ENCODE measurements at places on chromosomes 1 and 21.

- H3K4me1 ChIP-seq: peaks cover 22% of the 10 kb centered on the region
- DNase-seq: no peak
- H3K27ac ChIP-seq: peak overlapping the region; percentile 61
Observed at GRCh38 chr1:182121787-182122186, 60.3 kb upstream of the ZNF648 start.

GRCh38 chr1:211612786-211613107 lies 33.8 kb upstream of the SLC30A1 start:
- peaks cover 15% of the 10 kb centered on the region for H3K4me1 ChIP-seq
- no peak overlapping the region for H3K4me3 ChIP-seq
- DNase-seq: no peak
- no peaks in the 10 kb centered on the region for H3K36me3 ChIP-seq

DNA sequence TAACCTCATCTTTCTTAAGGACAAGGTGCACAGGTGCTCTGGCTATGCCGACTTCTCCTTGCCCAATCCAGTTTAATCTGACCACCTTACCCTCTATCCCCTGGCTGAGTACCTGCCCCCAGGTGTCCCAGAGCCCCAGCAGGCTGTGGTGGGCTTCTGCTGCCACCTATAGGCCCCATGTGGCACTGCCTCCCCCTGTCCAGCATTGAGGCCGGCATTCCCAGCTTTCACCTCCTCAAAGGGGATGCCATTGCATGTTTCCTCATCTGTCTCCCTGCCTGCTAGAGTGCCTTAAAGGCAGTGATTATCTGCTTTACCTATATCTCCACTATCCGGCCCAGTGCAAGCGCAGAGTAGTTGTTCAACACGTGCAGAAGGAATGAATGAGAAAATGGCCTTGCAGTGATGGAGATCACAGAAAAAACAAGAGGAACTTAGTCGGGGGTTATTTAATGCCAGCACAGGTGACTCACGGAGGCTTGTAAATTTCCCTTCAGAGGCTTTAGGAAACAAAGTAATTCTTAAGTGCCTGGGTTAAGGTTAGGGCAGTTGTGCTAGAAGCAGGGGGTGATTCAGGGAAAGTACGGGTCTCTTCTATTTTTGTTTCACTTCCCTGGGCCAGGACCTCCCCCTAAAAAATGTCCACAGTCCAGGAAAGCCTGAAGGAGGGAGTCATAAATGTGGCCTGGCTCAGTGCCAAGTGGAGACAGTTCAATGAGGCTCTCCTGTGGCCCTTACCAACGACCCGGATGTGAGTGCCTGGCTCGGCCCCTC lies 131.8 kb upstream of the NGF start:
- H3K4me1 ChIP-seq: peaks cover 19% of the 10 kb centered on the region
- no peaks in the 10 kb centered on the region for H3K36me3 ChIP-seq
- no peak overlapping the region for H3K27ac ChIP-seq
- no peaks in the 10 kb centered on the region for H3K27me3 ChIP-seq

- H3K27me3 ChIP-seq: no peaks in the 10 kb centered on the region
- peaks cover 8% of the 10 kb centered on the region for H3K36me3 ChIP-seq
- no peak for DNase-seq
- peak overlapping the region; percentile 75 for H3K27ac ChIP-seq
- peaks cover 40% of the 10 kb centered on the region for H3K4me1 ChIP-seq
Observed at GRCh38 chr1:44239961-44240371, 26.7 kb downstream of the DMAP1 start.

- no peak overlapping the region for H3K4me3 ChIP-seq
- no peaks in the 10 kb centered on the region for H3K36me3 ChIP-seq
- H3K4me1 ChIP-seq: peaks cover 50% of the 10 kb centered on the region
Observed at GRCh38 chr1:226666692-226667091, 72.4 kb downstream of the ITPKB start.

DNA sequence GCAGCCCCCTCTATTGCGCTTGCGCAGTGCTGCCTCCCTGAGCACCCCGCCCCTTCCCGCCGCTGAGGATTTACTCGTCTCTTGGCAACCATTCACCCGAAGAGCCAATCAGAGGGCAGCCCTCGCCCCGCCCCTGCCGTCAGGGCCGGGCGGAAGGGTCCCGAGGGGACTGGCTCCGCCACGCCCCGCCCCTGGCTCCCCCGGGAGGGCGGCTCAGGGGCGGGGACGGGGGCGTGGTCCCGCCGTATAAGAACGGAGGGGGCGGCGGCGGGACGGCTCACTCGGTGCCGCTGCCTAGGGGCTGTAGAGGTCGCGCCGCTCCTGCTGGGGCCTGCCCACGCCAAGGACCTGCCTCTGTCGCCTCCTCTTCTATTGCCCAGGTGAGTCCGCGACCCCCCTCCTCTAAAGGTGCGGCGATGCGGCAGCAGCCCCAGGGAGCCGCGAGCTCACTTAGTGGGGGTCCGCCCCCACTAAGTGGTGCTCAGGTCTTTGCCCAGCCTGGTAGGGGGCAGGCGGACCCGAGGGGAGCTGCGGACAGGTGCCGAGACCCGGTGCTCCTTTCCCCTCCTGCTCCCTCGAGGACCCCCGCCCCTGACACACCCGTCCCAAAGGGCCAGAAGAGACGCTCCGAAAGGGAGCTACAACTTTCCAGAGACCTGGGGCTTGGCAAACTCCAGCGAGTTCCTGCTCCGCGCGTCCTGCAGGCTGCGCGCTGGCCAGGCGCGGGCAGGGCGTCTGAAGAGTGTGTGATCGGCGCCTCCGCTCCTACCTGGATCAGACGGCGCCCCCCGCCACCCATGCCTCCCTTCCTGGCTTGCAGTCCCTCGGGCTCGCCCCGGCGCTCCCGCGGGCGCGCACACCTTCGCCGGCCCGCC lies at the start of gene TENT5C:
Gene TENT5C, plus strand, starts transcription at position 275 of the 875 bp plus-strand sequence. CDS start 16,821 bp downstream, outside the sequence.
- no peaks in the 10 kb centered on the region for H3K27me3 ChIP-seq
- H3K36me3 ChIP-seq: no peaks in the 10 kb centered on the region
- H3K4me3 ChIP-seq: peak within 1 kb of the TSS; percentile 81

- no peak overlapping the region for H3K4me3 ChIP-seq
- H3K27ac ChIP-seq: no peak overlapping the region
- no peak for DNase-seq
- no peaks in the 10 kb centered on the region for H3K27me3 ChIP-seq
- no peaks in the 10 kb centered on the region for H3K36me3 ChIP-seq
Observed at GRCh38 chr1:151907363-151908139, 1.8 kb downstream of the THEM4 start.

GRCh38 chr1:104933846-104934245 lies 1184.1 kb downstream of the AMY1C start:
- H3K36me3 ChIP-seq: no peaks in the 10 kb centered on the region
- no peak for DNase-seq
- no peaks in the 10 kb centered on the region for H3K4me1 ChIP-seq
- no peak overlapping the region for H3K27ac ChIP-seq
- no peaks in the 10 kb centered on the region for H3K27me3 ChIP-seq
- H3K4me3 ChIP-seq: no peak overlapping the region

GRCh38 chr1:25011943-25012638 lies 82.0 kb upstream of the RUNX3 start:
- no peak for DNase-seq
- H3K27me3 ChIP-seq: no peaks in the 10 kb centered on the region
- H3K4me1 ChIP-seq: peaks cover 4% of the 10 kb centered on the region
- no peaks in the 10 kb centered on the region for H3K36me3 ChIP-seq
- H3K27ac ChIP-seq: no peak overlapping the region

- H3K36me3 ChIP-seq: peaks cover 31% of the 10 kb centered on the region
- H3K4me1 ChIP-seq: peaks cover 40% of the 10 kb centered on the region
- no peak for DNase-seq
- H3K27ac ChIP-seq: peak overlapping the region; percentile 96
- H3K27me3 ChIP-seq: no peaks in the 10 kb centered on the region
- H3K4me3 ChIP-seq: no peak overlapping the region
Observed at GRCh38 chr1:43536196-43536863, 5.6 kb downstream of the PTPRF start.

GRCh38 chr1:98962156-98962555 lies 42.5 kb downstream of the PLPPR5 start:
- H3K36me3 ChIP-seq: no peaks in the 10 kb centered on the region
- H3K27ac ChIP-seq: no peak overlapping the region
- no peaks in the 10 kb centered on the region for H3K27me3 ChIP-seq

- no peak overlapping the region for H3K4me3 ChIP-seq
- no peak for DNase-seq
Observed at GRCh38 chr1:93623436-93623835, 58.2 kb downstream of the BCAR3 start.

DNA sequence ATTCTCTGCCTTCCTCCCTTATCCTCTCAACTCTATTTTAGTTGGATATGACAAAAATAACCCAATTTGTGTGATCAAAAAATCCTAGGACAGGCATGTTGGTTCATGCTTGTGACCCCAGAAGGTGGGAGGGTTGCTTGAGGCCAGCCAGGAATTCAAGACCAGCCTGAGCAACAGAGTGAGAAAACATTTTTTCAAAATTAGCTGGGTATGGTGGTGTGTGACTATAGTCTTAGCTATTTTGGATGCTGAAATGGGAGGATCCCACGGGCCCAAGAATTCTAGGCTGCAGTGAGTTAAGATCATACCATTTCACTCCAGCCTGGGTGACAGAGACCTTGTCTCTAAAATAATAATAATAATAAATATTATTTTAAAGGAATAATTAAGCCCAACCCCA lies 1383.1 kb upstream of the ADGRL2 start:
- no peak overlapping the region for H3K4me3 ChIP-seq
- H3K27ac ChIP-seq: no peak overlapping the region
- no peak for DNase-seq

- peak overlapping the region; percentile 58 for H3K27ac ChIP-seq
- H3K4me3 ChIP-seq: no peak overlapping the region
- DNase-seq: no peak
- H3K27me3 ChIP-seq: no peaks in the 10 kb centered on the region
Observed at GRCh38 chr1:34758751-34759150, 789 bp upstream of the GJB4 start.

DNA sequence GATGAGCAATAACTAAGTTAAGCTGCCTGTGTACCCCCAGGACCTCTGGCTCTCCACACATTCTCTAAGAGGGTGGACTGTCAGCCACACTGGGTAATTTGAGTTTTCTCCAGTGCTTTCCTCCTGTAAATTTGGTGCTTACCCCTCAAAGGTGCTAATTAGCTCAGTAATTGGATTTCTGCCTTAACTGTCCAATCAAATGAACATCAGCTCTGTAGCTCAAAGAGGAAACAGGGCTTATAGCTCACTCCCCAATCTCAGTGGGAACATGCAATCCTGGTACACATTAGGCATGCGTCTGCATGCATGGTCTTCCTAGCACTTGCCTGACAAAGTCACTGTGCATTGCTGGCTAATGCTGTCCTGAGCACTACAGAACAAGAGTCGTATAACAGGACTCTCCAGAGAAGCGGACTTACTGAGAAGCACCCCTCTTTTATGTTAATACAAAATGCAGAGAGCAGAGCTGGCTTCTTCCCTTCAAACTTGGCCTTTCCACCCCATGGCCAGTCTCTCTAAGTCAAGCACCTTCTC lies 110.1 kb downstream of the NTPCR start:
- H3K4me3 ChIP-seq: no peak overlapping the region
- H3K4me1 ChIP-seq: peaks cover 10% of the 10 kb centered on the region
- no peaks in the 10 kb centered on the region for H3K36me3 ChIP-seq
- no peak overlapping the region for H3K27ac ChIP-seq
- DNase-seq: no peak
- H3K27me3 ChIP-seq: no peaks in the 10 kb centered on the region

DNA sequence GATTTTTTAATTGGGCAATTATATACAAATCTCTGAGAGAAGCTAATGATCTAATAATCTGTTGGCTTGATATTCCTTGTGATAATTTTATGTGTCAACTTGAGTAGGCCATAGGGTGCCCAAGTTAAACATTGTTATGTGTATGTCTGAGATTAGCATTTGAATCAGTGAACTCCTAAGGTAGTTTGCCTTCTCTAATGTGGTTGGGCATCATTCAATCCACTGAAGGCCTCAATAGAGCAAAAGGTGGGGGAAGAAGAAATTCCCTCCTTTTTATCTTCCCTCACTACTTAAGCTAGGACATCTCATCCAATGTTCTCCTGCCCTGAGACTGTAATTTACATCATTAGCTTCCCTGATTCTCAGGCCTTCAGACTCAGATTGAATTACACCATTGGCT lies 394.5 kb downstream of the LMO4 start:
- H3K4me3 ChIP-seq: no peak overlapping the region
- H3K27me3 ChIP-seq: no peaks in the 10 kb centered on the region
- H3K27ac ChIP-seq: no peak overlapping the region
- no peak for DNase-seq
- no peaks in the 10 kb centered on the region for H3K36me3 ChIP-seq

GRCh38 chr1:35488336-35488735 lies 68.9 kb downstream of the KIAA0319L start:
- H3K36me3 ChIP-seq: no peaks in the 10 kb centered on the region
- no peaks in the 10 kb centered on the region for H3K27me3 ChIP-seq
- no peak for DNase-seq

GRCh38 chr1:152643945-152644344 lies 19.2 kb upstream of the LCE2D start:
- no peaks in the 10 kb centered on the region for H3K4me1 ChIP-seq
- no peak overlapping the region for H3K27ac ChIP-seq
- DNase-seq: no peak
- H3K27me3 ChIP-seq: no peaks in the 10 kb centered on the region
- H3K36me3 ChIP-seq: no peaks in the 10 kb centered on the region

DNA sequence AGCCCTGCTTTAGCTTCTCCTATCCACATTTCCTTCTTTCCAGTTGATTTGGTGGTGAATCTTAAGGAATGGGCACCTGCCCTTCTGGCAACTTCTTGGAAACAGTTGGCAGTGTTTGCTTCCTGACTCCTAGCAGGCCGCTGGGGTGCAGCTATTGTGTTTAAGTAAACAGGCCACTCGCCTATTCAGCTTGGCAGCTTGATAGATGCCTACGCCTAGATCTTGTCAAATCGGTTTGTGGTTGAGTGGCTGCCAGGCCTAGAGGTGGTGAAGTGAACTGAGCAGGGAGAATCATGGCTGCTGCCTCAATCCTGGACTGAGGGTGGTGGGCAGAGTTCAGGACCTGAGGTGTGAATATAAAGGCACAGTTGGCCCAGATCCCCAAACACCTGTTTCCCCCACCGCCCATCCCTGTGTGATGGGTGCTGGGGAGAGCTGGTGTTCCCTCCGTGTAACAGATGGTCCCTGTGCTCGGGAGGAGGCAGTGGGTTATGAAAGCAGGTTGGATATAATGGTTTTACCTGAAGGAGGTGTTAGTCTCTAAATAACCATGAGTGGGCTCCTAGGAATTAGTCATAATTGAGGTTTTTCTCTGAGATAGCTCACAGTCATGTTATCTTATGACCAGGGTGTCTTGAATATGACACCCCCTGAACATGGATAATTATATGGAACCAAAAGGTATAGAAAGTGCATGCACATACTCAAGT lies 940 bp upstream of the PLA2G2C start:
- no peak overlapping the region for H3K4me3 ChIP-seq
- peaks cover 18% of the 10 kb centered on the region for H3K4me1 ChIP-seq
- peak overlapping the region; percentile 79 for H3K27ac ChIP-seq
- no peaks in the 10 kb centered on the region for H3K36me3 ChIP-seq
- DNase-seq: no peak
- no peaks in the 10 kb centered on the region for H3K27me3 ChIP-seq

- H3K36me3 ChIP-seq: no peaks in the 10 kb centered on the region
- H3K4me1 ChIP-seq: no peaks in the 10 kb centered on the region
- H3K27me3 ChIP-seq: no peaks in the 10 kb centered on the region
- H3K27ac ChIP-seq: no peak overlapping the region
- H3K4me3 ChIP-seq: no peak overlapping the region
Observed at GRCh38 chr1:89257041-89257440, 15.6 kb downstream of the GBP5 start.
